Mammary epithelial cell (primary cell): ENCODE measurements at places on chromosomes 7 and 10.

DNA sequence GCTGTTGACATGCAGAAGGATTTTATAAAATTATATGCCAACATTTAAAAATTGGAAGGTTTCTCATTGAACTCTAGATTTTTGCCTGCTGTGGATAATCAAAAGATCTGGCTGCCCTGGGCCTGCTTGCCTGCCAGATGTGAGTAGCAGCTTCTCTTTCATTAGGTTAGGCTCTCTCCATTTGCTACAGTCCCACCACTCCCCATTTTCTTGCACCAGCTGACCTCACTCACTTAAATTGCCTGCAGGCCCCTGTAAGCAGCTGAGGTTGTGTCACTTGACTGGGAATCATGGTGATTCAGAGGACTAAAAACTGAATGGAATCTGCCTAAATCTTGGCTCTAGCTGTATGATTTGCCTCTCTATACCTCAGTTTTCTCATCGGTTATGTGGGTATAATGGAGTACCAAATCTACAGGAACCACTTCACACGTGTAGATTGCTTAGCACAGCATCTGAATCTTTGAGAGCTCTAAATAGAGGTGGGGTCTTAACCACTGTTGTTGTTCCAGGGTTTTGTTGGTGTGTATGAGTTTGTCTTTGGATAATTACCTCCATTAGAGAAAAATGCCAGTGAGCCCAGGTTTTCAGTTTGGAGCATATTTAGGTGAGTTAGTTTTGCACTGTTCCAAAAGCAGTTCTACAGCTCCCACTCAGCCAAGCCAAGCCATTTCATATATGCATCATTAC, 18.6 kb upstream of the RAPGEF5 start:
- DNase-seq: peak; percentile 41

GRCh38 chr10:78053211-78053868, 19.7 kb downstream of the RPS24 start:
- no peak for DNase-seq

DNA sequence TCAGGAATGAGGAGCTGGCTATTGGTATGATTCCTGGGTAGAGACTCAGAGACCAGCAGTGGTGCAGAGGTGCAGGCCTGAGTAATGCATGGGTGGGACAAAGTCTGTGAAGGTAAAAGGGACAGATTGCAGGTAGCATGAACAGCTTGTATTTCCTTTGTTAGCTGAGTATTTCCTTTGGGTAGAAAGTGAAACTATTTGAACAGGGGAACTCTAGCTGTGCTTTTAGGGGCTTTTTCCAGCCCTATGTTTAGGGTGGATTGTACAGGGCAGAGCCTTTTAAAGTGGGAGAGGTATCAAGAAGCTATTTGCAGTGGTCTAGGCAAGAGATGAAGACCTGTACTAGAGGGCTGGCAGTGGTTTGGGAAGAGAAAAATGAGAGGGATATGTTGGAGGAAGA, 739.9 kb downstream of the REEP3 start:
- DNase-seq: no peak

DNA sequence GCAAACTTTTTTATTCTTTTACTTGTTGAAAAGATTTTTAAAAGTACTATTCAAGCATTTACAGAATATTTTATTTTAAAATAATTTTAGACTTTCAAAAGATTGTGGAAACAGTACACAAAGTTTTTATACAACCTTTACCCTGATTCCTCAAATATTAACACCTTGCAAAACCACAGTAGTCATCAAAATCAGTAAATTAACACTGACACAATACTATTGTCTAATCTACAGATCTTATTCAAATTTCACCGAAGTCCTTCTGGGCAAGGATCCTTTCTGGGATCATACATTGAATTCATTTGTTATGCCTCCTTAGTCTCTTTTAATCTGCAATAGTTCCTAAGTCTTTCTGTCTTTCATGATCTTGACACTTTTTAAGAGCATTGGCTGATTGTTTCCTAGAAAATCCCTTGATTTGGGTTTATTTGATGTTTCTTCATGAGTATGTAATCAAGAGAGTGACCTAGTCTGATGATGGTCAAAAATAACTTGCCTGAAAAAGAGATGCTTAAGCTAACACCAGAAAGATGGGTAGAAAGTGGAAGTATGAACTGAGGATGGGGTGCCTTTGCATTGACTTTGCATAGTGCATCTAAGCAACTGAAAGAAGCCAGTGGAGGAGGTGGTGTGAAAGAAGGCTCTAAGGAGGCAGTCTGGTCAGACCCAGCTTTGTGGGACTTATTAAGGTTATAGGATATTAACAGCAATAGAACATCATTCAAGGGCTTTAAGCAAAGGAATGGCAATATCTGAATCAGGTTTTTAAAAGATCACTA, 9.7 kb downstream of the STAMBPL1 start:
- no peak for DNase-seq

GRCh38 chr10:126500866-126501265, 112.6 kb upstream of the ADAM12 start:
- no peak for DNase-seq
